ENCODE measurements at places on chromosomes 5 and 9.

GRCh38 chr9:124297551-124297901 is 39.8 kb downstream of the NEK6 start:
- no peaks in the 10 kb centered on the region for H3K27me3 ChIP-seq
- H3K27ac ChIP-seq: peak overlapping the region; percentile 67
- H3K4me1 ChIP-seq: peaks cover 43% of the 10 kb centered on the region
- no peak overlapping the region for H3K4me3 ChIP-seq
- H3K36me3 ChIP-seq: no peaks in the 10 kb centered on the region

- no peaks in the 10 kb centered on the region for H3K36me3 ChIP-seq
- DNase-seq: no peak
- no peak overlapping the region for H3K27ac ChIP-seq
- H3K4me3 ChIP-seq: peak overlapping the region; percentile 24
Observed at GRCh38 chr5:173229382-173229959, 5.5 kb downstream of the NKX2-5 start.

- no peaks in the 10 kb centered on the region for H3K4me1 ChIP-seq
- no peaks in the 10 kb centered on the region for H3K27me3 ChIP-seq
- no peak overlapping the region for H3K4me3 ChIP-seq
- no peak overlapping the region for H3K27ac ChIP-seq
- no peak for DNase-seq
Observed at GRCh38 chr9:22469928-22470544, 23.4 kb downstream of the DMRTA1 start.

- H3K4me3 ChIP-seq: no peak overlapping the region
- no peaks in the 10 kb centered on the region for H3K27me3 ChIP-seq
- no peak for DNase-seq
- no peaks in the 10 kb centered on the region for H3K4me1 ChIP-seq
- no peaks in the 10 kb centered on the region for H3K36me3 ChIP-seq
Observed at GRCh38 chr9:12933957-12934356, 159.1 kb downstream of the LURAP1L start.

GRCh38 chr5:52727020-52727419 is 60.7 kb upstream of the ITGA1 start:
- H3K27ac ChIP-seq: peak overlapping the region; percentile 51
- H3K36me3 ChIP-seq: no peaks in the 10 kb centered on the region
- no peaks in the 10 kb centered on the region for H3K4me1 ChIP-seq
- no peak for DNase-seq
- H3K4me3 ChIP-seq: no peak overlapping the region

DNA sequence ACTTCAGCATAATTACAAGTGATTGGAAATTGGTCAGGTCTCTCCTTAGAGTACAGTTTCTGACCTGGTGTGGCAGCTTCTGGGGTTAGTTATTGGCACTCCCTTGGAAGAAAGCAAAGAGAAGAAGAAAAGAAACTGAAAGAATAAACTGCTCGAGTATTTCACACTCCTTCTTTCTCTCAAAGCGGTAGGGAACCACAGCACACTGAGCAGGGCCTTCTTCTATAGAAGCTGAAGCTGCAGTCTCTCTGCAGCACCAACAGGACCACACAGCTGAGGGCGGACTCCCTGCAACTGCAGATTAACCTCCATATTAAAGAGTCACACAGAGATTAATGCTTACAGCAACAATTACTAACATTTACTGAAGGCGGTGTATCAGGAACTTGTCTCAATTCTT is 152.0 kb downstream of the TRPM6 start:
- no peaks in the 10 kb centered on the region for H3K27me3 ChIP-seq
- H3K27ac ChIP-seq: no peak overlapping the region
- H3K4me3 ChIP-seq: no peak overlapping the region
- DNase-seq: no peak

DNA sequence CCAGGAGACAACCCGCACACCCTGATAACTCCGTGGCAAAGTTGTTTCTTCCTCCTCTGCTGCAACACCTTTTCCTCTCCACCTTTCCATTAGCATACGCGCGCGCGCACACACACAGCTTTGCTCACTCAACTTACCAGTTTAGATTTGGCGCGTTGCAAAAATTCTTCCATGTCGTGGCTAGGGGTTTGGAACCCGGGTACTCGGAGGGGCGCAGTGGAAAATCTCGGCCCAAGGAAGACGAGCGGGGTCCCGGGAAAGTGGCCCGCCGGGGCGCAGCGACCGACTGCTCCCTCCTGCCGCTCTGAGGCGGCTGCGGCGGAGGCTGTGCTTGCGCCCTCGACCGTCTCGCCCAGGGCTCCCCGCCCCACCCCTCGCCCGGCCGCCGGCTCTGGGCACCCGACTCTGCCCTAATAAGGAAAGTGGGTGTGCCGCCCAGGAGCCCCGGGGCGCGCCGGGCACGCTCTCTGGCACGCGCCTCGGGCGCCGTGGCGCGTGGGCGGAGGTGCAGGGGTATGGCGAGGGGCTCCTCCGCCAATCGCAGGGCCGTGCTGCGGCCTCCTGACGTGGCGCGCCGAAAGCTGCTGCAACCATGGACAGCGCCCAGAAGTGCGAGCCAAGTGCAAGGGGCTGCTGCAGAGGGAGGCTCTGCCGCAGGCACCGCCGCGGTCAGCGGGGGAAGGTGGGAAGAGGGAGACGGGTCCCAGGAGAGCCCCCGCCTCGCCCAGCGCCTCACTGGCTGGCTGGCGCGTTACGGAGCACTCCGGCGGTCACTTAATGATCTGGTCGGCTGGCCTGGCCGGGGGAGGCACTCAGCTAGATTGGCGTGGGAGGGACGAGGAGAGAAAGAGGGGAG is at the start of gene PRUNE2:
Gene PRUNE2, minus strand, starts transcription at position 324 of the 856 bp plus-strand sequence. Its CDS starts 151 bp downstream, at position 173.
- peak; percentile 47 for DNase-seq
- peak within 1 kb of the TSS; percentile 12 for H3K4me3 ChIP-seq
- peaks cover 19% of the 10 kb centered on the region for H3K27me3 ChIP-seq
- H3K36me3 ChIP-seq: no peaks in the 10 kb centered on the region

GRCh38 chr5:5318426-5319190 is 103.9 kb upstream of the ICE1 start:
- no peak for DNase-seq
- H3K4me3 ChIP-seq: no peak overlapping the region
- H3K27ac ChIP-seq: no peak overlapping the region
- H3K27me3 ChIP-seq: no peaks in the 10 kb centered on the region
- H3K4me1 ChIP-seq: no peaks in the 10 kb centered on the region

GRCh38 chr5:175032741-175033151 is 308.4 kb downstream of the MSX2 start:
- H3K27ac ChIP-seq: no peak overlapping the region
- no peak for DNase-seq
- no peak overlapping the region for H3K4me3 ChIP-seq
- no peaks in the 10 kb centered on the region for H3K27me3 ChIP-seq

- no peaks in the 10 kb centered on the region for H3K36me3 ChIP-seq
- H3K27ac ChIP-seq: no peak overlapping the region
- DNase-seq: no peak
- no peaks in the 10 kb centered on the region for H3K4me1 ChIP-seq
Observed at GRCh38 chr5:74098941-74099340, 472.9 kb downstream of the ARHGEF28 start.

DNA sequence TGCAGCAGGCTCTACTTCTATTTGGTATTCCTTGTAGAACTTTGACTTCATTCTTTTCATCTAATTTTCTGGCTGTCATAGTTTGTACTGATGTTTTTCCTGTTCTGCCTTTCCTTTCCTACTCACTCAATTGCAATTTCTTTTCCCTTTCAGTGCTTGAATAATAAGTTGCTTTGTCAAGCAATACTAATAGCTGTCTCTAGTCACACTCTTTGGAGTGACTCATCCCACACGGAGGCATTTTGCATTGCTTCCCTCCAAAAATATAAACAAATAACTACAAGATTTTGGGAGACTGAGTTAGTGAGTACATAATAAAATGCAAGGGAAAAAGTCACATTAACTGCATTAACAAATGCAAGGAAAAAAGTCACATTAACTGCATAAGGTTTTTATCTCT is 465.9 kb downstream of the CDH9 start:
- no peaks in the 10 kb centered on the region for H3K36me3 ChIP-seq
- no peaks in the 10 kb centered on the region for H3K27me3 ChIP-seq
- no peak for DNase-seq
- H3K4me3 ChIP-seq: no peak overlapping the region

DNA sequence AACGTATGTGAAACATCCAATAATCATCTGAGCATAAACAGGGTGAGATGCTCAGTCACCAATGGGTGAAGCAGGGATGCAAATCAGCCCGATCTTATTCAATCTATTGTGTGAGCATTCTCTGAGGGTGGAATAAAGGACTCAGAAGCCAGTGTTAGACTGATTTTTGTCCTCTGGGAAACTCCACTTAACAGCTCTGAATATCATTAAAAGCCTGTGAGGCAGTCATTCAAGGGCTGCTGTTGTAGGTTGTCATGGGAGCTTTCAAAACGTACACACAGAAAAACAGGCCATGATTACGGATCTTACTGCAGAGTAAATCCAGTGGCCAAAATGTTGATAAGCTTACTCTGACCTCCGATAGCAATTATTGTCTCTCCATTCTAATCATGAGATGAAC is 266.5 kb upstream of the EFNA5 start:
- H3K4me1 ChIP-seq: no peaks in the 10 kb centered on the region
- DNase-seq: no peak
- no peaks in the 10 kb centered on the region for H3K36me3 ChIP-seq

DNA sequence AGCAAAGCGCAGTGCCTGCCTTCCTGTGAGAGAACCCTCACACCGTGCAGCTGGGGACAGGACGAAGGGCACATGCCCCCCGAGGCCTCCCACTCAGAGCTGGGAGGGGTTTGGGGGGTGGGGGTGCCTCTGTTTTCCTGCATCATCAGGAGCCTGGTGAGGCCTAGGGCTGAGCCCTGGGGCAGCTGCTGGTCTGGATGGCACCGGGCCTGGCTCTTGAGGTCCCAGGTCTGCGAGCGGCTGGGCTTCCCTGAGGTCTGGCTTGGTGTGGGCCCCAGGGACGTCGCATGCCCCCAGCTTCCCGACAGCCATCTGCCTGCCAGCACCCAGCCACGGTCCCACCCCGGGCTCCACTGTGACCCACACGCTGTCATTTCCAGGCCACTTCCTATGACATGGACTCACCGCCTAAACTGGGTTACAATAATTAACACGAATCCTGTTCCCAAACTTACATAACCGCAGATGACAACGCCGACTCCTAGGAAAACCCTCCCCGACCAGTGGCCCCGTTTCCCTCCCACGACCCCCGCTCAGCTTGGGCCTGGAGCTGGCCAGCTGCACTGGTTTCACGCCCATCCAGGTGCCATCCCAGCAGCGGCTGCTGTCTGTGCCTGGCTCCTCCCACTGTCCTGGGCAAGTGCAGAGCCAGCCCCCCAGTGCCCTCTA is 8.7 kb downstream of the NACC2 start:
- H3K36me3 ChIP-seq: peaks cover 6% of the 10 kb centered on the region
- H3K4me3 ChIP-seq: no peak overlapping the region
- no peak for DNase-seq
- H3K4me1 ChIP-seq: peaks cover 86% of the 10 kb centered on the region
- no peaks in the 10 kb centered on the region for H3K27me3 ChIP-seq

GRCh38 chr9:69168709-69169217 is 5.3 kb upstream of the TJP2 start:
- H3K4me1 ChIP-seq: peaks cover 15% of the 10 kb centered on the region
- DNase-seq: no peak
- no peak overlapping the region for H3K4me3 ChIP-seq
- no peaks in the 10 kb centered on the region for H3K36me3 ChIP-seq
- no peak overlapping the region for H3K27ac ChIP-seq
- no peaks in the 10 kb centered on the region for H3K27me3 ChIP-seq

- H3K36me3 ChIP-seq: no peaks in the 10 kb centered on the region
- no peak overlapping the region for H3K4me3 ChIP-seq
- H3K27ac ChIP-seq: no peak overlapping the region
- no peak for DNase-seq
- no peaks in the 10 kb centered on the region for H3K27me3 ChIP-seq
- no peaks in the 10 kb centered on the region for H3K4me1 ChIP-seq
Observed at GRCh38 chr5:89293810-89294209, 410.8 kb upstream of the MEF2C start.

GRCh38 chr9:134206311-134207300 is 42.2 kb upstream of the RNU6ATAC start:
- no peak overlapping the region for H3K4me3 ChIP-seq
- H3K36me3 ChIP-seq: no peaks in the 10 kb centered on the region
- DNase-seq: peak; percentile 24
- no peaks in the 10 kb centered on the region for H3K27me3 ChIP-seq
- peaks cover 40% of the 10 kb centered on the region for H3K4me1 ChIP-seq

GRCh38 chr9:17611917-17612316 is 33.1 kb downstream of the SH3GL2 start:
- no peak overlapping the region for H3K4me3 ChIP-seq
- no peaks in the 10 kb centered on the region for H3K4me1 ChIP-seq
- H3K27ac ChIP-seq: no peak overlapping the region
- H3K27me3 ChIP-seq: no peaks in the 10 kb centered on the region
- peak; percentile 18 for DNase-seq
- no peaks in the 10 kb centered on the region for H3K36me3 ChIP-seq

Data from heart left ventricle (tissue), 16 donors.